ENCODE measurements at places on chromosomes 6 and 20.

GRCh38 chr6:22106961-22107360 is 189.9 kb downstream of the PRL start:
- no peak for DNase-seq

- DNase-seq = no peak
Measured at GRCh38 chr20:4828830-4829513, 107.3 kb downstream of the PRND start.

GRCh38 chr20:15346657-15347280 is 1009.4 kb upstream of the FLRT3 start:
- DNase-seq = no peak

- peak; percentile 66 for DNase-seq
Measured at GRCh38 chr6:13268913-13269518, 59.3 kb downstream of the TBC1D7 start.

- DNase-seq = no peak
Measured at GRCh38 chr20:2576317-2576727, 39.9 kb downstream of the TMC2 start.

GRCh38 chr6:13661647-13662046 is 46.5 kb downstream of the NOL7 start:
- DNase-seq = no peak

GRCh38 chr6:106539936-106540335 is 89.4 kb downstream of the RTN4IP1 start:
- DNase-seq = no peak

DNA sequence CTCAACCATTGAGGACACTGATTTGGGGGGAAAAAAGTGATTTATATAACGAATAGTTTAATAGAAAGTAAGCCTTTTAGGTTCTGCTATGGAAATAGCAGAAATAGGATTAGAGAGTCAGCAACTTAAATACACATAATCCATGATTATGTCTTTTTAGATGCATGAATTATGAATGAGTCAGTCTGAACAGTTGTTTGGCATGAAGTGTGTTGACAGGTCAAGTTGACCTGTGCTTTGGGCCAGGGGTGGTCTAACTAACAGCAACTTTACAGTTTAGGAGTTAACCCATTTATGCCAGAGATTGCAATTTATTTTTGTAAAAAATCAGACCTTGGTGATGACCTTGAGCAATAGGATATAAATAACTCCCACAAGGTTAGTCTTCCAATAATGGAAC is 191.3 kb downstream of the MTFR2 start:
- no peak for DNase-seq
